NCI-H1417 treated with DMSO at 0.1 percent for 48 hours (cell line): ENCODE measurements at places on chromosomes 16 and 17.

DNA sequence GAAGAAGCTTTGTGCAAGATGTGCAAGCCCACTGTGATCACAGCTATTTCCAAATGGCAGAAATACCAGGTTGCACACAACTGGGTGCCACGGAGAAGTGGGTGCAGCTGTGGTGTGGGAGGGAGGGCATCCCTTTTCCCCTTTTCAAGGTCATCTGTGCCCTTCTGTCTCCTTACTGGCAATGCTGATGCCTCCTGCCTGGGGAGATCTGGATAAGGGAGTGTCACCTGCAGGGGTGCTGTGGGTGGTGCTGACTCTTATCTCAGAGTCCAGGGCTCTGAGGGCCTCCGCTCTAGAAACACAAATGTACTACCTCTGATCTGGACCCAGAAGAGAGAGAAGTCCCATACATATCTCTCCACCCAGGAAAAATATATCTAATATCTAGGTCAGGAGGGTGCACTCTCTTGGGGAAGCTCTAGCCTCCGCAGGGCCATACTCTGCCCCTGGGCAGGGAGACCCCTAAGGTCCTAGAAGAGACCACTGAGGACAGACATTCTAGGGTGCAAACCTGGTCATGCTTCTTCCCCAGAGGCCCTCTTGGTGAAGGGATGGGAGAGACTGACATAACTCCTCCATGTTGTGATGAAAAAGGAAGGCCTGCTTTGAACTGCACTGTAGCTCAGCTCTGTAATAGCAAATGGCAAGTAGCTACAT is 18.5 kb downstream of the NPRL3 start:
- DNase-seq = no peak

DNA sequence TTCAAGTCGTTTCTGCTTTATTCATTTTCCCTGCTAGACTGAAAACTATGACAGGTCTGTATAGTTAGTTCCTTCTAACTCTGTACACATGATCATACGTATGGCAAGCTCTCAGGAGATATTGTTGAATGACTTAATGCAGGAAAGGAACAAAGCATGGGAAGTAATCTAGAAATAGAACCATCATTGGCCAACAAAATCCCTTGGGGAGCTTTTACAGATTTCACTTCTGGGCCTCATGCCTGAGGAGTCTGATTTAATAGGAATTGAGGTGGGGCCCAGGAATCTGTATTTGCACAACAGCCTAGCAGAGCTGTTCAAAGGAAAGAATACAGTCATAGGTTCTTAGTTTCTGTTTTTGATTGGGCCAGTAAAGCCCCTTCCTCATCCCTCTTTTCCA is 229.2 kb downstream of the MAP2K6 start:
- no peak for DNase-seq

DNA sequence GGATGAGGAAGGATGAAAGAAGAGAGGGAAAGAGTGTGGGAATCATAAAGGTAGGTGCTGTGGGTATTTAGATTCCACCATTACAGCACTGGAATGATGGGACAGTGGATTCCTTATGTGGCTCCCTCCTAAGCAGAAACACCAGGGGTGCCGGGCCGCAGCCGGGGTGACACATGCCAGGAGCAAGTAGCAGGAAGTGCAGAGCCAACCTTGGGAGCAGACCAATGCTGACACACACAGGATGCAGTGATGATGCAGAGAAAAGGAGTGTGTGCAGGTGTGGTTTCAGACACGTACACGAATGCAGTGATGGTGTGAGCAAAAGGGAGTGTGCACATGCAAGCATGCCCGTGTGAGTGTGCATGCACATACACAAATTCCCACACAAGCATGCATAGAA is 338.0 kb downstream of the SLC39A11 start:
- no peak for DNase-seq

- no peak for DNase-seq
Measured at GRCh38 chr17:57944908-57945307, 10.3 kb downstream of the CUEDC1 start.

DNA sequence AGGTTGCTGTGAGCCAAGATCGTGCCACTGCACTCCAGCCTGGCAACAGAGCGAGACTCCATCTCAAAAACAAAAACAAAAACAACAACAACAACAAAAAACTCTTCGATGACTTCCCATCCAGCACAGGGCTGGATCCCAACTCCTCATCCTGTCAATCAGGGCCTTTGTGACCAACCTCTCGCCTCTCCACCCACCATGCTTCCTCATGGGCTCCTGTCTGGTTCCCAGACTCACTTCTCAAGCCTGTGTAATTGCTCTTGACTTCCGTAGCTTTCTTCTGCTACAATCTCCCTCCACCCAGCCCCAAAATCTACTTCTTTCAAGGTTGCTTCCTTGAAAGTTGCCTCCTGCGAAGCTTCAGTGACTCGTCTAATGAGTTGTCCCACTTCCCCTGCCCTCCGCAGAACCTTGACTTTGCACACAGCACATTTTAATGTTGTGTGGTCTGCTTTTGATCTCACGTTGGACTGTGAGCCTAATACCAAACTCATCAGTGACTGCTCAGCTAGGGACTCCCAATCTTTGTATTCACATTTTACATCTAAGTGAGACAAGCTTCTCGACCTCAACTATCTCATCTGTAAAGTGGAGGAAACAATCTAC is 936 bp upstream of the RASL10B start:
- DNase-seq = no peak

DNA sequence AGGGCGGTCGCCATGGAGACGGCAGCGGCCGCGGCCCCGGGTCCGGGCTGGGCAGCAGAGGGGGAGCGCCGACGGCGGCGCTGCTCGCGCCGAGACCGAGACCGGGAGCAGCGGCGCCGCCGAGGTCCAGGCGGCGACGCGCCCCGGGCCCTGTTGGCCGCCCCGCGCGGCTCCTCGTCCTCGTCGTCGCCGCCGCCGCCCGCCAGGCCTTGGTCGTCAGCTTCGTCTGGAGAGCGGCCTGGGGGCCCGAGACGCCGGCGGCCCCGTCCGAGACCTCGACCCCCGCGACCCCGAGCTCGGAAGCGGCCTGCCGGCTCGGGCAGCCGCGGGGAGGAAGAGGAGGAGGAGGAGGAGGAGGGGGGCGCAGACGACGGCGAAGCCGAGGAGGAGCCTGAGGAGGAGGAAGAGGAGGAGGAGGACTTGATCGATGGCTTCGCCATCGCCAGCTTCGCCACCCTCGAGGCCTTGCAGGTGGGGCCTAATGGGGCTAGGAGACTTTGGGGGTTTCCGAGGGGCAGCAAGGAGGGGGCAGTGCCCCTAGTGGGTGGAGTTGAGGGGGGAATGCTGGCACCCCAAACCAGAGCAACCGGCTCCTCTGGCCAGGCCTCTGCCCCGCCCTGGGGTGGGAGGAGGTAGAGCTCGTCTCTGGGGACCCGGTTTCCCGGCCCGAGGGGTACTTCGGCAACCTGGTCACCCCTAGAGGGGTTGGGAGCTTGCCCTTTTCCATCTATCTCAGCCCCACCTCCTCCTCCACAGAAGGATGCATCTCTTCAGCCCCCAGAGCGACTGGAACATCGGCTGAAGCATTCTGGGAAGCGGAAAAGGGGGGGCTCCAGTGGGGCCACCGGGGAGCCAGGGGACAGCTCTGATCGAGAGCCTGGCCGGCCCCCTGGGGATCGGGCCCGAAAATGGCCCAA is 1.5 kb downstream of the FBRS start:
- DNase-seq = no peak

- no peak for DNase-seq
Measured at GRCh38 chr16:87303962-87304521, 13.2 kb downstream of the C16orf95 start.

DNA sequence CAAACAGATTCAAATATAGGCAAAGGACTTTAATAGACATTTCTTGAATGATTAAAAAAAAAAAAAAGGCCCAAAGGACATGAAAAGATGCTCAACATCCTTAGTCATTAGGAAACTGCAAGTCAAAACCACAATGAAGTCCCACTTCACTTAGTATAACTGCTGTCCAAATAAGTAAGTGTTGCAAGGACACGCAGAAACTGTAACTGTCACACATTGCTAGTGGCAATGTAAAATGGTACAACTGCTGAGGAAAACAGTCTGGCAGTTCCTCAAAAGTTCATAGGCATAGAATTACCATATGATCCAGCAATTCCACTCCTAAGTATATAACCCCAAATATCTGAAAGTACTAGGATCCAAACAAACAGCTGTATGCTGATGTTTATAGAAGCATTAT is 112.7 kb downstream of the BRIP1 start:
- DNase-seq = no peak

- DNase-seq = no peak
Measured at GRCh38 chr17:17183744-17184143, 22.4 kb downstream of the PLD6 start.

DNA sequence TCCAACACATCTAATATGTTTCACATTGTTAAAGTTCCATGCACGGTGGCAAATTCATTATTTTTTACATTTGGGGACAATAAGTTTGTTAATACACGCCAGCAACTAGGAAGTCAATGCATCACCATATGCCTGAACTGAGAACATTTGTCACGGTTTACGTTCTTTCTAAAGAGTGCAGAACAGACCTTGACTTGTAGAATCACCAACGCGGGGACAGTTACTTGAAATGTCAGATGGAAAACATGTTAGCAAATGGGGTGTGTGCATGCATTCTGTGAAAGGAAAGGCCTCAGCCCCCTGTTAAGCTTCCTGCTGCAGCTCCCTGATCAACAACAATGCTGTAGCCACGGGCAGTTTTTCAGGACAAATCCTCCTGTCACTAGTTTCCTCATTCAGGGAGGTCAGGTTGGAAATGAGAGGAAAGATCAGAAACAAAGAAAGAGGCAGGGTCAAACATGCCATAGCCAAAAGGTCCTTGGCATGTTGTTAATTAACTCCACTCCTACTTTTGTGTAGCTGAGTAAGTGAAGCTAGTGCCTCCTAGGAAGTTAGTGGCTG is 18.4 kb downstream of the SMIM36 start:
- DNase-seq = no peak

- no peak for DNase-seq
Measured at GRCh38 chr17:77451245-77451893, 310.6 kb downstream of the SEC14L1 start.

DNA sequence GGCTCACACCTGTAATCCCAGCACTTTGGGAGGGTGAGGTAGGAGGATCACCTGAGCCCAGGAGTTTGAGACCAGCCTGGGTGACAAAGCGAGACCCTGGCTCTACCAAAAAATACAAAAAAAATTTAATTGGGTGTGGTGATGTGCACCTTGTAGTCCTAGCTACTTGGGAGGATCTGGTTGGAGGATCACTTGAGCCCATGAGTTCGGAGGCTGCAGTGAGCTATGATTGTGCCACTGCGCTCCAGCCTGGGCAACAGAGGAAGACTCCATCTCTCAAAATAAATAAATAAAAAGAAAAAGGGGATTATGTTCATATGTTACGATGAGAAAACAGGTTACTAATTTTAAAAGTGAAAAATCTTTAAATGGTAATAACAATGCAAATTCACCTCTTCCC is 996 bp downstream of the MLKL start:
- DNase-seq = no peak

DNA sequence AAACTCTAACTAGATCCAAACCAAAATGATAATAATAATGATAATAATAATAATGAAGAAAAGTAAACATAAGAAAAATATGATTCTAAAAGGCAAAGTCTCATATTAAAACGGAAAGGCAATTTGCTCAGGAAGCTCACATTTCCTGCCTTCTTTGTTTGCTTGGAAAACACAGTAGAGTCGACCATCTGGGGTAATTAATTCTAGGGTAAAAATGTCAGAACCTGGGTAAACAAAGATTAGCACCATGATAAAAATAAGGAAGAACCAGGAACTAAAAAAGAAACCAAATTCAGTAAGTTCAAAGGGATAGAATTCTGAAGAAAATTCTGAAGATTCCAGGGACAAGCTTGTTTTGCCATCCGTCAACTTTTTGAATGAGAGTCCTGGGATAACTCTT is 16.2 kb downstream of the KRABD2 start:
- no peak for DNase-seq

DNA sequence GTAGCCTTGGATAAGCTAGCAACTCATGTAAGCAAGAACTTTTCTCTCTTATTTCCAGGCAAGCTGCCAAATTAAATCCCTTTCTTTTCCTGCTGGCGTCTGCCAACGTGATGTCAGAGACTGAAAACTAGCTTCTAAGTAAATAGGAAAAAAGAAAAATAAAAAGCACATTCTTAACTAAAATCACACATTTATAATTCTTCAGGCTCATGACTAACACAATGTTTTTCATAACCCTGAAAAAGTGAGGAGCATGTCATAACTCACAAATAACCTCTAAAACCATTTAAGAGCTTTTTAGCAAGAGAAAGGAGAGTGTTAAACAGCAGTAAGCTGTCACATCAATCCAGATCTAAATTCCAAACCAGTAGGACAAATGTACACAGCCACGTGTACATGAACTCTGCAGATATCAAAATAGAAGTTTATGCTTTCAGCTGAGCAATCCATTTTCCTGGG is 110.0 kb downstream of the N4BP1 start:
- no peak for DNase-seq

DNA sequence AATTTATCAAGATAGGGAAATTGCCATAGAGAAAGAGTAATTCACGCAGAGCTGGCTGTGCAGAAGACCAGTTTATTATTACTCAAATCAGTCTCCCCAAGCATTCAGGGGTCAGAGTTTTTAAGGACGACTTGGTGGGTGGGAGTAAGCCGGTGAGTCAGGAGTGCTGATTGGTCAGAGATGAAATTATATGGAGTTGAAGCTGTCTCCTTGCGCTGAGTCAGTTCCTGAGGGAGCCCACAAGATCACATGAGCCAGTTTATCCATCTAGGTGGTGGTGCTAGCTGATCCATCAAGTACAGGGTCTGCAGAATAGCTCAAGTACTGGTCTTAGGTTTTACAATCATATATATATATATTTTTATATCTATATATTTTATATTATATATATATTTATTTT is 6.0 kb upstream of the AQP8 start:
- no peak for DNase-seq

- no peak for DNase-seq
Measured at GRCh38 chr17:64502809-64503208, 3.3 kb downstream of the DDX5 start.

GRCh38 chr17:75913537-75914210 is 9.0 kb upstream of the MRPL38 start:
- no peak for DNase-seq

GRCh38 chr17:30927756-30928155 is 6.0 kb downstream of the ADAP2 start:
- no peak for DNase-seq

- no peak for DNase-seq
Measured at GRCh38 chr17:77604301-77604972, 354.1 kb upstream of the TNRC6C start.

DNA sequence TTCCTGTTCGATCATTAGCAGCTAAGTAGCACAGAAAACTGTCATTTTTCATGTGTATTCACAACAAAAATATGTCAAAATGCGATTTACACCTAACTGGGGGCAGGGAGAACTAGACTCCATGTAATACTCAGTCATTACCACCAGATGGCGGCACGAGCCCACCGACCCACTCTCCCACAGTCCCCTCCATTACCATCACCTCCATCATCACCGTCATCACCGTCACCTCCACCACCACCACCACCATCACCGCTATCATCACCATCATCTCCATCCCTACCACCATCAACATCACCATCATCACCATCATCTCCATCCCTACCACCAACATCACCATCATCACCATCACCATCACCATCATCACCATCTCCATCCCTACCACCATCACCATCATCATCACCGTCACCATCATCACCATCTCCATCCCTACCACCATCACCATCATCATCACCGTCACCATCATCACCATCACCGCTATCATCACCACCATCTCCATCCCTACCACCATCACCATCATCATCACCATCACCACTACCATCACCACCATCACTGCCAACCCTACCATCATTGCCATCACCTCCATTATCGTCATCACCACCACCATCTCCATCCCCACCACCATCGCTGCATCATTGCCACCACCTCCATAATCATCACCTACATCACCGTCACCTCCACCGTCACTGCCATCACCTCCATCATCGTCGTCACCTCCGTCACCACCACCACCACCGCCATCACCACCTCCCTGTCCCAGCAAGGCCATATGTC is 14.4 kb downstream of the NDUFAF8 start:
- DNase-seq = peak; percentile 11
